Renal pelvis (tissue), 12 donors: ENCODE measurements at places on chromosomes 3 and 15. TPM values are rescaled to one million over a fixed set of nuclear protein-coding genes. Genes with fewer than 3 reads are reported as not detected.

Gene ZNF619
- polyA plus RNA-seq, result 7.6 TPM

DNA sequence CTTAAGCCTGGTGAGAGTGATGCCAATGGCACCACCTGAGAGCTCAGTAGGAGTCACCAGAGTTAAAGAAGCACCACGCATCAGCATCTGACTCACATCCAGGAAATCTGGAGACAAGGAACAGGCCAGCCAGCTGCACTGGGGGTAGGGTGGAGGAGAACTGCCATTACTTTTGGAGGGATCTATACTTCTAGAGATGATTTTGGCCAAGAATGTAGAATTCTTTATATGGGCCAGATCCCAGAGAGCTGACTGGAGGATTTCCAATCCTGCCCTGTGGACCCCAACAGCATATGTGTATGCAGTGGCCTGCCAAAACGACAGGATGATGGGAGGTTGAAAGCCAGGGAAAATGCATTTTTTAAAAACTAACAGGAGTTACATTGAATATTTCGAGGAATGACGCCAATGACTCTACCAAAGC is 29.8 kb downstream of the CCR3 start:
- DNase-seq, result no peak

DNA sequence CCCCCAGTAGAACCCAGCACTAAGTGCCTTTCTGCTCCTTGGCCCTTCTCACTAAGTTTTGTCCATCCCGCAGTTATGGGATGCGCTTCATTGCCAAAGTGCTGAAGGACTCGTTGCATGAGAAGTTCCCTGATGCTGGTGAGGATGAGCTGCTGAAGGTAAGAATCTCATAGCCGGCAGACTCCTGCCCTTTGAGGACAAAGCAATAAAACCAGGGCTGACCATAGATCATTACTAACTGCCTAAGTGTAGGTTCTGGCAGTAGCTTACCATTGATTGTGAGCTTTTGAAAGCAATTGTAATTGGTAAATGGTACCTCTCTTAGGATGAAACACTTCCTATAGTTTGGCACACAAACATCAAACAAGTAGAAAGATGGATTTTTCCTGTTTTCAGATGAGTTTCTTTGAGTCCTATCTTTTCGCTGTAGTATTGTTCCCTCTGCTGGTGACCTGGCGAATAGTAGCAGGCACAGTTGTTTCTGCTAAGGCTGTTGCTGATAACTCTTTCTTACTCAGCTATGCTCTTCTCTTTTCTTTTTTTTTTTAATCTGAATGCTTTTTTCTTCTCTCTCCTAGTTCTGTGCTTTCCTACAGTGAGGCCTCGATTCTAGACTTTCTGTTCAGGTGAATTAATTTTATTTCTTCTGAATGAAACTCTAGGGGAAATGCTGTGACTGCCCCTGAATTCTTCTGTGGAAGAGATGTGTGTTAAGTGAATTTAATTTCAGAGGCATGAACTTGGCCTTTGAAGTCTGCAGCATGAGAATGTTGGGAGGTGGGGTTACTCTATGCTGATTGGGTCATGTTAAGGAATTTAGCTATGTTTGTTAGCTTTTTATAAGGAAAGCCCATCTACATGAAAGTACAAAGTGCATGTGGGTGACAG is 47.4 kb upstream of the CRTC3 start:
- DNase-seq, result peak; percentile 51

GRCh38 chr3:127628788-127629466 is at the start of gene PODXL2:
Gene PODXL2, plus strand, starts transcription at chr3:127629185. Its CDS starts 35 bp downstream, at chr3:127629220.
- peak; percentile 65 for DNase-seq

DNA sequence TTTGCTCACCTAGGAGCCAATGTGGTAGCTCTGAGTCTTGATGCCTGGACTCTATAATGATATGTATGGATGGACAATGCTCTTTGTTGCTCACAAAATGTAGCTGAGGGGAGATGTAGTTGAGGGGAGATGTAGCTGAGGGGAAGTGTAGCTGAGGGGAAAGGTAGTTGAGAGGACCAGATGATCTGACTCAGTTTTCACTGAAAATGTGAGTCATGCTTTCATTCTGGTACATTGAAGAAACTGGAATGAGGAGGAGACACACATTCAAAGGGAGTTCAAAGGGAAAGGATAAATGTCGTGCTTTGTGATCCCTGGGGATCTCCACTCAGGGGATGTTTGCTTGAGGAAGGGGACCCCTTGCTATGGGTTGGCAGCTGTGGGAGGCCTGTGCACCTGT is 302.9 kb upstream of the TRIM42 start:
- no peak for DNase-seq
